ENCODE measurements at places on chromosomes 1 and 21.

DNA sequence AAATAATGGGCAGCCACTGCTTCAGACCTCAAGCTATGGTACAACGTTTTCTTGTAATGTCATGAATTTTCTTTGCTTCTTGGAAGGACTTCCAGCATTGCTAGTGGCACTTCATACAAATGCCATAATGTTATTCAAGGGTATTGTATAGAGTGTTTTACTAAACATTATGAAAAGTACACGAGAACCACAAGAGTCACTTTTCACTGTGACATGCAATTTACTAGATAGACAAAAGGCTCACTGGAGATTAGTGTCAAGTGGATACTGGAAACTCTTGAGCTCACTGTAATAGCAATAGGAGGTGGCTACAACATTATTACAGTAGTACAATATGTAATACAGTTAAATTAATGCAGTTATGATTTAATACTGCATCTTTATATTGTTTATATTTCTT is 5.3 kb upstream of the OLFM3 start:
- DNase-seq = no peak

DNA sequence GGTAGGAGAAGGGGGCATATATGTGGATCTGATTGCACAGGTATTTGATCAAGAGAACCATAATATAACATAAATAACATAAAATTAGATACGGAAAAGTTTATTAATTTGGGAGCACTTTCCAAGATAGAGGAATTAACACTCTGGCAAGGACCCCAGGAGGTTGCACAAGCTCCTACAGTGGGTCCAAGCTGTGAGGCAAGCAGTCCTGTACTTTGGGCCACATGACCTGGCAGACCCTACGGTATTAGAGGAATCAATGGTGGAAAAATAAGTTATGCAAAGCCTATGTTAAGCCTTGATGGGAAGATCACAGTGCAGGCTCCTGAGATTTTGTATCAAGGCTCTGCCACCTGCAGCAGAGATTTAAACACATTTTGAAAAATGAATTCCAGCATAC is 220.1 kb downstream of the COL24A1 start:
- DNase-seq = no peak

DNA sequence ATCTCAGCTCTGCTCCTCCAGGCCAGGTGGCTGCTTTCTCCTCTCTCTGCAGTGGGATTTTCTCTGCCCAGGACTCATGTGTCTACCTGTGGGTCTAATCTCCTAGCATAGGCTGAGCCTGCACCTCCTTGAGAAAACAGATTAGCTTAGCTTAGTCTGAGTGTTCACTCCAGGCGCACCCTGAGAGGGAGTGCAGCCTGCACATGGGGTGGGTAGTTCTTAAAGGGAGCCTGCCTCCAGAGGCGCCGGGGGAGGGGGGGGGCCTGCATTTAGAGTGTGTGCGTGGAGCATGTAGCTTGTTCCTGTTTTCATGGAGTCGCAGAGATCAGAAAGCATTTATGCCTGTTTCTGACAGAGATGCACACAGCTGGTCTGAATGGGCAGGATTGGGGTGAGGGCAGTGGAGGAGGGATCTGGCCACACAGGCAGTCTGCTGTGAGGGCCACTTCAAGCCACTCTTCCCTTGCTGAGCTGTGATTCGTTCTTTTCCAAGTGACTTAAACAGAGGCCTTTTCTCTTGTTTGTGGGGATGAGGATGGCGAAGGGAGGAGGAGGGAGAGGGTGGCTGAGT is 45.2 kb downstream of the GALNT2 start:
- no peak for DNase-seq

- no peak for DNase-seq
Observed at GRCh38 chr1:186143481-186143880, 231.6 kb downstream of the TPR start.

- DNase-seq = no peak
Observed at GRCh38 chr1:230377851-230378250, 48.3 kb downstream of the PGBD5 start.

DNA sequence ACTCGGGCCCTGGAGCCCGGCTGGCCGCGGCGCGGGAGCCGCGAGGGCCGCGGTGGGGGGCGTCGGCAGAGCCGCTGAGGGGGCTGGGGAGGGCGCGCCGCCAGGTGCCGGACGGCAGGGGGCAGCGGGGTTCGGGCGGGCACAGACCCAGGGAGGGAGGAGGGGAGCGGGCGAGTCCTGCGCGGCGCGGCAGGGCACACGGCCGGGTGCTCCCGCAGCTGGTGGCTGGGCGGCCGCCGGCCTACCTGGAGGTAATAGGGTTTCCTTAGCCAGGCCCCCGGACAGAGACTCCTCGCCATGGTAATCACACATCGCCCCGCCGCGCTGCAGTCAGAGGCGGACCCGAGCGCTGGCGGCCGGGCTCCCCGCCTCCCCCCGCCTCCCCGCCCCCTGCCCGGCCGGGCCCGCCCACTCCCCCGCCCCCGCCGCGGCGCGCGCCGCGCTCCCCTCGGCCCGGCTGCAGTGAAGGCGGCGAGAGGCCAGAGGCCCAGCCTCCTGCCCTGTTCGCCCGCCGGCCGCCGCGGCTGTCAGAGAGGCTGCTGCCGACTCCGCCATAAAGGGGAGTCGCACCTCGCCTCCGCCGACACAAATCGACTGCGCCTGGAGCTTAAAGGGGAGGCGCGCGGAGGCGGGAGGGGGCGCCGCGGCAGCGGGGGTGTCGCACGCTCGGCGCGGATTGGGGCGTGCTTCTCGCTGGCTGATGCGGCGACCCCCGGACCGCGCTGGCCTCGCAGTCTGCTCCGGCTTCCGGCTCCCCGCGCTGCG is at the start of gene DIPK1A:
Gene DIPK1A, minus strand, starts transcription at position 332 of the 765 bp plus-strand sequence. Its CDS starts 33 bp downstream, at position 299.
- peak; percentile 77 for DNase-seq

- DNase-seq = no peak
Observed at GRCh38 chr21:21915816-21916215, 917.6 kb downstream of the NCAM2 start.

DNA sequence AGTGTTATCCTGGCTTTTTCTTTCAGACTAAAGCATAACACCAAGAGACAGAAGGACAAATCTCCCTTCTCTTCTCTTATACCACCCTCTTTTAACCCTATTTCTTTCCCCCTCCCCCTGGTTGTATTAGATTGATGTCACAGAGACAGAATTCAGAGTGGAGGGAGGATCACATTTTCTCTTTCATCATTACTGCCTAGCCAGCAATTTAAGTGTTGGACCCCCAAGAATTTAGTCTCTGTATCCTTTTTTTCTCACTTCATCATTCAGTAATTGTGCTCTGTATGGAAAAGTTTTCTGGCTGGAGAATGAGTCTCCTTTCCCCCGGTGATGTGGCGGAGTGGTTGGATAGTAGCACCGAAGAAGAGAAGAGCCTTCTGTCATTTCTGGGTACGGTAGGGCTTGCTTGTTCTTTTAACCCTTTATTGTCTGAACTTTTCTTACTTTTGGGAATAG is 124.8 kb downstream of the CLEC20A start:
- no peak for DNase-seq

Measured in RKO (cell line).